ENCODE measurements at places on chromosomes 4 and X.

- DNase-seq, result no peak
Measured at GRCh38 chr4:169115897-169116254, 105.8 kb upstream of the CBR4 start.

- DNase-seq, result no peak
Measured at GRCh38 chrX:19643203-19643602, 127.9 kb upstream of the MAP3K15 start.

- no peak for DNase-seq
Measured at GRCh38 chrX:6983207-6983955, 164.1 kb upstream of the STS start.

- no peak for DNase-seq
Measured at GRCh38 chrX:24426921-24427746, 38.0 kb upstream of the PDK3 start.

- DNase-seq, result no peak
Measured at GRCh38 chrX:45404206-45404605, 203.5 kb upstream of the DIPK2B start.

DNA sequence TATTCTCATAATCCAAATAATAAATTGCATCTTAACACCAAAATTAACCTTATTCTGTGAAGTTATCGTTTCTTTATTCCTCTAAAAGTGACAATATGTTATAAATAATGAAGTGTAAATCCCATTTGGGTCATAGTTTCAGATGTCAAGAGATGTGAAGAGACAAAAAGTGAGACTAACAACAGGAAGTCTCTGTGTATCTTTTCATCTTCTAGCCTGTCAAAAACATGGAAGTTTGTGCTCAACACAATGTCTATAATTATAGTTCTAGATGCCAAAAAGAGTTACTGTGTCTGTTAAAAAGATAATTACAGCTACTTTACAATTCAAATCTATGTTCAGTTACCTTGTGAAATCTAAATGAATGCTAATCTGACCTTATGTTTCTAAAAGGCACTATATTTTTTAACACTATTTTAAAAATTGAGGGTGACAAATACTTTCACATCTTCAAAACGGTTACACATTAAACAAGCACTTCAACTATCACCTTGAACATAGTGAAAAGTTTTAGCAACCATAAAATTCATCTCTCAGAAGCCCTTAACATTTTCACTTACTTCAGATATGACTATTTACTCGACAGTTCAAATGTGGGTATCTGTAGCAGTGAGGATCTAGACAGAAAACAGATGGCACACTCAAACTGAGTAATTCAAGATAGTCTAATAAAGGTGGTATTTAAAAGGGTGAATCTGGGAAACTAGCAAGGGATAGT, 509.8 kb downstream of the ARAP2 start:
- DNase-seq, result no peak

DNA sequence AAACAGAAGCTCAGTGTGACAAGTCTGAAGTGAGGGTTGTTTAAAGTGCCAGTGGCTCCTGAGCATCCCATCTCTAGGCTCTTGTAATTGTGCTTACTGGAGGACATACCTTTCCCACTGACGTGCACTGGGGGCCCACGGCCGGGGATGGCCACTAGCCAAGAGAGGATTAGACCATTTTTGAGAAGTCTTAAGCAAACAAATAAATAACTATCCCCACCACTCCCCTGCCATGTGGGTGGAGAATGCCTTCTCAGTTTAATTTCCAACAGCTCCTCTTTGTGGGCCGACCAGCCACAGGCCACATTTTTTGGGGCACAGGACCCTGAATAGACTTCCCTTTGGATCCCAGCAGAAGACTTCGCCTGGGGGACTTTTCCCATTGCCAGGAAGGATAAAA, 125.0 kb upstream of the MSX1 start:
- no peak for DNase-seq

DNA sequence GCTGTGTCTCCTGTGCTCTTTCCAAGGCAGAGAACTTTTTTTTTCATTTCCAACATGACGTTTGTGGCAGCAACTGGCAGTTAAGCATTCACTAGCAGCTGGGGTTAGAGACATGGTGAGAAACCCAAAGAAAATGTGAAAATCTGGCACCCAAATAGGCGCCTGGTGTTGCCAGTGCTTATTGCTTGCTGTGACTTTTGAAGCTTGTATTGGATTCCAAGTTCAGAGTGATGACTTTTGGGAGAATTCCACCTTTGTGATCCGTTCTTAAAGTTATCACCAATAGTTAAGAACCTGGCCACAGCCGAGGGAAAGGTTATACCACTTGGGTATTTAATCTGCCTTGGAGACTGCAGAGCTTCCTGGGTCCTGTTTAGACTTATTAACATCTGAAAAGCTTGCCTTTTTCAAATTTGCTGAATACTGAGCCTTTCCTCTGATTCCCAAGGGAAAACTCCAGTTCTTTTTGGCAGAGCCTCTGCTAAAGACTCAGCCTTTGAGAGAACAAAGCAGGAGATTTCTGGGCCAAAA, 101.0 kb downstream of the OPHN1 start:
- DNase-seq, result no peak

- no peak for DNase-seq
Measured at GRCh38 chr4:173537613-173538147, 7.7 kb upstream of the HAND2 start.

- no peak for DNase-seq
Measured at GRCh38 chr4:119337010-119337409, 15.1 kb upstream of the FABP2 start.

GRCh38 chr4:126779436-126780166, 853.2 kb upstream of the INTU start:
- DNase-seq, result no peak

DNA sequence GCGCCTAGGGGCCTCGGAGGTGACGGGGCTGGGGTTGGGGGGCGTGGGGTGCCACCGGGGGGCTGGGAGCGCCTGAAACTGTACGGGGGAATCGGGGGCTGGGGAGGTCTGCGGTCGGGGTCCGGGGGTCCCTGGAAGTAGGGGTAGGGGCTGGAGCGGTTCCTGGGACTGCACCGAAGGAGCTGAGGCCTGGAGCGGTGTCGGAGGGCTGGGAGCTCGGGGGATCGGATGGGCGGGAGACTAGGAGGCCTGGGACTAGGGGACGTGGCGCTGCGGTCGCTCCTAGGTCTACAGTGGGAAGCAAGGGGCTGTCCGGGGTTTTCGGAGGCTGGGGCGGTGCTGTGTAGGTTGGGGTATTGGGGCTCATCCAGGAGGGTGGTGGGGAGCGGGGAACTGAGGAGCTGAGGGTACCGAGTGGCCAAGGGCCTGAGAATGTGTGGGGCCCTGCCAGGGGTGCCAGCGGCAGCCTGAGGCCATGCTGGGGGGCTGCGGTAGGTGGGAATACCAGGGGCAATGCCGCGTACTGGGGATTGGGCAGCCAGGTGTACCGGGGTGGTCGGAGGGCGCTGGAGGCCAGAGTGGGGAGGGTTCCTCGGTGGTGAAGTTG, 562 bp downstream of the AKAP17A start:
- peak; percentile 89 for DNase-seq

- DNase-seq, result no peak
Measured at GRCh38 chr4:53935780-53936179, 128.6 kb downstream of the CHIC2 start.

GRCh38 chr4:25029479-25030276, 1.1 kb downstream of the LGI2 start:
- no peak for DNase-seq

DNA sequence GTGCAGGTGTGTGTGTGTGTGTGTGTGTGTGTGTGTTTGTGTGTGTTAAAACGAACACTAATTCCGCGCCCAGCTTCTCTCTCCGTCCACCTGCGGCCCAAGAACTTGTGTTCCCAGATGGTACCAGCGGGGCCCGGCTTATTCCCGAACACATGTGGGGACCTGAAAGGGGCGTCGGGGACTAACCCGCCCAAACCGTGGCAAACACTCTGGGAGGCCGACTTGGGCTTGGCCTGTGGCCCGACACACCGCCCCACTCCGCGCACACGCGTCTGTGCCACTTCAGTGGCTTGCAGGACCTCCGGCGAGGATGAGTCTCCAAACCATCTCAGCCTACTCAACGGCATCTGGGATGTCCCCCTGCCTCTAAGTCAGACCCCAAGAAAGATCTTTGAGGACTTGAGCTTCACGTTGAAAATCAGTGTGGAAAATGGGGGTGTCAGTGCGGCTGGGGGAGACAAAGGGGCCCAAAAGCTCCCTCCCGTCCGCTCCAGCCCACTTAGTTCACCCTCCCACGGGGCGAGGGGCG, 790 bp upstream of the HHIP start:
- DNase-seq, result no peak

- no peak for DNase-seq
Measured at GRCh38 chr4:189096717-189097116, 844.0 kb upstream of the FRG1 start.
